ENCODE measurements at places on chromosomes 4 and X. TPM values are rescaled to one million over a fixed set of nuclear protein-coding genes. Genes with fewer than 3 reads are reported as not detected.

GRCh38 chr4:79325436-79325835 is 425 bp downstream of the NAA11 start:
- no peak for DNase-seq

- no peak for DNase-seq
These were observed 1084.9 kb downstream of the RPA4 start for GRCh38 chrX:97968376-97969163.

Gene PDCL2
- not detected for total RNA-seq

Gene PITX2
- not detected for total RNA-seq
